ENCODE measurements at places on chromosomes 11 and 22.

DNA sequence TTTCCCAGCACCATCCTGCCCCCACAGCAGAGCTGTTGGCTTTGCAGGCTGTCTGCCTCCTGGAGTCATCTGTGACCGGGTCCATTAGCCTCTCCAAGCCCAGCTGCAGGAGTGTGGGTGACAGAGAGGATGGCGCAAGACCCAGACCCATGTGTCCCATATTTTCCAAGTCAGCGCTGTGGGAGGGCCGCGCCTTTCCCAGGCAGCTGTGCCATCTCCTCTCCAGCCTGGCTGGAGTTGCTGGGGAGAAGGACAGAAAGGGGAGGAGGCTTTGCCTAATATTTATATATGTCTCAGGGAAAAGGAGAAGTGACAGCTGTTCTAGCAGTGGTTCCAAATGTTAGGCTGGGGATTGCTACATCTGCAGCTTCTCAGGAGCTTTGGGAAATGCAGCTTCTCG lies 15.7 kb downstream of the DTX4 start:
- DNase-seq = no peak

GRCh38 chr11:134751766-134752165 lies 339.7 kb upstream of the B3GAT1 start:
- DNase-seq = no peak

DNA sequence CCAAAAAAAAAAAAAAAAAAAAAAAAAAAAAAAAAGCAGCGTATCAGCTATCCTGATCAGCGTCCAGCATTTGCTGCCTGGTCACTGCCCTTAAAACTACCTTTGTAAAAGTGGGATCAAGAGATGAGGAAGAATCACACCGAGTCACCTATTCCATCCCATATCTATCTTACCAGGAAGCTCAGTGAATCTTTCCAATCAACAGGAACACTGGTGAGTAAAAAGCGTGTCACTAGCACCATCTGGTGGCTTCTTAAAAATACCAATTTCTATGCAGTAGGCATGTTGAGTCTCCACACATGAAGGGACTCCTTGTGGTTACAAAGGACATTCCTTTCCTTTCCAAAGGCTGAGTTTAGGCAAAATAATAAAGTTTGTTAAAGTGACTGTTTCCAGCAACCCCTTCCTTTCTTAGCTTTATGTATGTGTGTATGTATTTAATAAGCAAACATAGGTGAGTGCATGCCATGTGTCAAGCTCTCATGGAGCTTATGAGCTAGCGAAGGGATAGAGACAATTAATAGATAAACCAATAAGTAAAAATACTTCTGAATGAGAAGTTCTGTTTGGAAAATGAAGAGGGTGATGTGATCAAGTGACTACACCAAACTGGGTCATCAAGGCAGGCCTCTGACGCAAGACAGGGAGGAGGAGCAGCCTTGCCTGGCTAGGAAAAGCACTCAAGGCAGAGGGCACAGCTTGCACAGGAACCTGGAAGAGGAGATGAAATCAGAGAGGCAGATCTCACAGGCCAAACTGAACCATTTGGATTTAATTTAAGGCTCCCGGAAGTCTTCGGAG lies 13.9 kb upstream of the TP53AIP1 start:
- peak; percentile 73 for DNase-seq

DNA sequence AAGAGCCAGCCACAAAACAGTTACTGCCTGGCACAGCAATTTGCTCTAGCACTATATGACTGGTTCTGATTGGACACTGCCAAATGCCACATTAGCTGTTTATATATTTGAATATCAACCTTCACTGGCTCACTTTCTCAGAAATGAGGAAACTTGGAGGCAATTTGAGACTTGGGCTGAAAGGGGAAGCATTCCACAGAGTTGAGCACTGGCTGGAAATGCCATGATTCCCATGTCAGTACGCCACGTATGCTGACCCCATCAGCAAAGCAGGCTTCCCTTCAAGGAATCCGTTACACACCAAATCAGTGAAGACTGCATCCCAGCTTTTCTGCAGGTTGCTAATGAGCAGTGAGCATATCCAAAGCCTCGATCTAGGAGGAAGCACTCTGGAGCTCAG lies 34.7 kb downstream of the GALNT18 start:
- DNase-seq = peak; percentile 17

- no peak for DNase-seq
These were observed 17.0 kb downstream of the MICAL2 start for GRCh38 chr11:12127206-12127898.
